Non-pigmented ciliary epithelial cell (primary cell): ENCODE measurements at places on chromosomes 2 and 18.
A peak's percentile ranks its signal among the peaks of the same experiment; 100 is the strongest.

- DNase-seq = no peak
Measured at GRCh38 chr2:23293731-23294130, 91.2 kb upstream of the KLHL29 start.

DNA sequence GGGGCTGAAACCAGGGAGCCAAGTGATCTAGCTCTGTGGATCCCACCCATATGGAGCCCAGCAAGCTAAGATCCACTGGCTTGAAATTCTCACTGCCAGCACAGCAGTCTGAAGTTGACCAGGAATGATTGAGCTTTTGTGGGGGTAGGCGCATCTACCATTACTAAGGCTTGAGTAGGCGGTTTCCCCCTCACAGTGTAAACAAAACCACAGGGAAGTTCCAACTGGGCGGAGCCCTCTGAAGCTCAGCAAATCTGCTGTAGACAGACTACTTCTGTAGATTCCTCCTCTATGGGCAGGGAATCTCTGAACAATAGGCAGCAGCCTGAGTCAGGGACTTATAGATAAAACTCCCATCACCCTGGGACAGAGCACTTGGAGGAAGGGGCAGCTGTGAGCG, 96.7 kb downstream of the CCDC148 start:
- peak; percentile 11 for DNase-seq

- DNase-seq = no peak
Measured at GRCh38 chr2:208013285-208014178, 11.8 kb downstream of the PLEKHM3 start.

GRCh38 chr2:192146069-192147015, 48.4 kb downstream of the TMEFF2 start:
- no peak for DNase-seq
